Cerebellar nuclear complex (tissue), 1 donor: ENCODE measurements at places on chromosomes 4 and X.

- DNase-seq, result no peak
Measured at GRCh38 chr4:120446051-120446567, 379.5 kb upstream of the MAD2L1 start.

DNA sequence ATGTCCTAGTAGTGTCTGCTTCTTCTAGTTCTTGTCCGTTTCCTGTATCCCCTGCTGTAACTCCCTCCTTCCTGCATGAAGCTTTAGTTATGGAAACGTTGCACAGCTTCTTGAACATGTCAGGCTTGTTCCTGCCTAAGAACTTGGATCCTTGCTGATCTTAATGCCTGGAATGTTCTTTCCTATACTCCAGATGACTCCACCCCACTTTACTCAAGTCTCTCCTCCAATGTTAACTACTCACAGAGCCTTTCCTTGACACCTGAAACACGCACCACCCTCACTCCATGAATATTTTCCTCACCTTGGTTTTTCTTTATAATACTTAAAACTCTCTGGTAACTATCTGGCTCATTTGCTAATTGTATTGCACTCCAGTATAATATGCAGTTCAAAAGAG lies 19.4 kb downstream of the MAGEC3 start:
- DNase-seq, result no peak

DNA sequence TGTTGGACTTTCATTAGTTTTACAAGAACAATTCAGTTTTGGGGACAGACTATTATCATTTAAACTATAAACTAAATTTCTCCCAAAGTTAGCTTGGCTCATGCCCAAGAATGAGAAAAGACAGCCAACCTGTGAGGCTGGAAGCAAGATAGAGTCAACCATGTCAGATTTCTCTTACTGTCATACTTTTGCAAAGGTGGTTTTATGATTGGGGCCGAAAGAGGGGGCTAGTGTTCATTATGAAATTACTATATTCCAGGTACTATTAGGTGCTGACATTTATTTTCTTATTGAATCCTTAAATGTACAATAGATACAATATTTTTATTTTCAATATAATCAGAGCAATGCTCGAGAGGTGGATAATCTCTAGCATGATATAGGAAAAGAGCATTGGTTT lies 30.6 kb downstream of the HERC6 start:
- DNase-seq, result no peak

- no peak for DNase-seq
Measured at GRCh38 chr4:7006411-7006810, 36.8 kb upstream of the TADA2B start.

DNA sequence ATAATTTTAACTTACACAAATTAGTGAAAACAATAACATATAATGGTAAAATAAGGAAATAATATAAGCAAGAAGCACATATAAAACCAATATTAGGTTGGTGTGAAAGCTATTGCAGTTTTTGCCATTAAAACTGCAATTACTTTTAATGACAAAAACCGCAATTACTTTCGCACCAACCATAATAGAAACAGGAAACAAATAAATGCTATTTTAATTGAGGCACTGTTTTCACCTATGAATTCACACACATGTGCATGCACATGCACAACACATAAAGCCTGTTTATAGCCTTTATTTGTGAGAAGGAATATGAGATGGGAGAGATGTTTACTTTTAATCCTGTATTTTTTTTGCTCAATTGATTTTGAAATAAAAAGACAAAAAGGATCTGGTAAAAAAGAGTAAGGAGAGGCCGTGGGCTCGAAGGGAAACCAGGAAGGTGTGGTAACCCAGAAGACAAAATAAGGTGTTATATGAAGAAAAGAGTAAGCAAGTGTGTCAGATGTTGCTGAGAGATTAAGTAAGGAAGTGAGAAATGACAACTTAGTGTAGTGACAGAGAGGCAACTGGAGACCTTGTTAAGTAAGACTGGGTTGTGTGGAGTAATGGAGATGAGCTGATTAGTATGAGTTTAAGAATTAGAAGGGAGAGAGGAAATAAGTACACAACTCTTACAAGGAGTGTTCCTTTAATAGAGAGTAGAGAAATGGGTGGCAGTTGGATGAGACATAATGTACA lies 69.0 kb downstream of the KLHL13 start:
- no peak for DNase-seq

DNA sequence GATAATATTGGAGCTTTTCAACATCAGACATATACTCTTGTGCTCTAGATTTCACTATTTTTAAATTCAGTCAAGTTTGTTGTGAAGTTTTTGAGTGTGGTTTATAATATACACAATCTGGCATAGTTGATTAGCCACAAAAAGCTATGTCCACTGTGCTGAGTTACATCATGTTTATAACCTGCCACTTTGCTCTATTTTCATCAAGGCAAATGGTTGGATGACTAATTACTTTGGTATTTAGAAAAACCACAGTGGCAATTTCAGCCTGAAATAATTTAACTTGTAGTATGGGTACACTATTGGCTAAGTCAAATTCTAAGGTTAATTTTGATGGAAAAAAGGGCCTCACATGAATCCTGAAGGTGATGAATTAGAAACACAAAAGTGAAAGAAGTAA lies 262.6 kb downstream of the C4orf33 start:
- DNase-seq, result no peak

DNA sequence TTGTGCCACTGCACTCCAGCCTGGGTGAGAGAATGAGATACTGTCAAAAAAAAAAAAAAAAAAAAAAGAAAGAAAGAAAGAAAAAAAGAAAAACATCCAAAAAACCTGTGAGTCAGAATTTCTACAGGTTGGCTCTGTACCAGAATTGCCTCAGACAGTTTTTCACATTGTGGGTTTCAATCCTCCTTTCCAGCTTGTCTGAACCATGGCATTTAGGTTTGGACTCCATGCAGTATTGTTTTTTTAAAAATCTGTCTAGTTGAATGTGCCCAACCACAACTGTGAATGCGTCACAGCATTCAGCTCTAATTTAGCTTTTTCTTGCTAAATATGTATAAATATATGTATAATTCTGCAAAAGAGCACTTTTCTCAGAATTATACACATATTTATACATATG lies 31.4 kb upstream of the ARSH start:
- DNase-seq, result no peak

DNA sequence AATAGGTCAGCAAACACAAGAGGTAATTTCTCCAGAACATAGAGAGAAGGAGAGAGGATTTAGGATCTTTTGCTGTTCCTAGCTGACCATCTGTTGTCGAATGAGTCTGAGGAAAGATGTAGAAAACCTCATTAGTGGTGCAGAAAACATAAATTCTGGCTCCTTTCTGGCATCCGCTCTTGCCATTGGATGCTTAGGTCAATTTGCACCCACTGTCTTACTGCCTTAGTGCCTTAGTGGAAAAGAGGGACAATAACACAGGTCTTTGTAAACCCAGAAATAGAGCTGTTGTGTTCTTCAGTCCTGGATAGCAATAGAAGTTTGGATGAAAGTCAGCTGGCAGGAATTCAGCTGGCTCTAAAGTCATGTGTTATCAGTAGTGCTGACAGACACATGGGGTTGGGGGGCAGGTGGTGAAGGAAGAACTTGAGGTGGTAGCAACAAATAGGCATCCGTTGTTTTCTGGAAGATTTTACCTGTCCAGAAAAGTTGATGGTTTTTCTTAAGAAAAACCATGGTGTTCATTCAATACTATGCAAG lies 78.2 kb downstream of the GLRA2 start:
- DNase-seq, result no peak

DNA sequence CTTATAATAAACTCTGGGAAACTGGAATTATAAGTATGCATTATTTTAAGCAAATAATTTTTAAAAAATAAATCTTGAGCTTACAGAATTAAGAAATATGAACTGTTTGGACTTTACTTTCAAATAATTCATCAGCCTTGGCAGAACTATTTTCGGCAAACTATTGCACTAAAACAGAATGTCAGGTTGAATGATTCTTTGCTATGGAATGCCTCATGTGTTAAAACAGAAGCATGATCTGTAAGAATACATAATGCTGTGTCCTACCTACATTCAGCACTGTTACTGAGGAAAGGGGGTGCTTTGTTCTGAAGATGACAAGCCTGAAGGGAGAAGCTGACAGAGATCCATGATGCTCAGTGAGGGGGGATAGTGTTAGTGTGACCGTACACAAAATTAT lies 55.6 kb upstream of the EXOC1L start:
- DNase-seq, result no peak

DNA sequence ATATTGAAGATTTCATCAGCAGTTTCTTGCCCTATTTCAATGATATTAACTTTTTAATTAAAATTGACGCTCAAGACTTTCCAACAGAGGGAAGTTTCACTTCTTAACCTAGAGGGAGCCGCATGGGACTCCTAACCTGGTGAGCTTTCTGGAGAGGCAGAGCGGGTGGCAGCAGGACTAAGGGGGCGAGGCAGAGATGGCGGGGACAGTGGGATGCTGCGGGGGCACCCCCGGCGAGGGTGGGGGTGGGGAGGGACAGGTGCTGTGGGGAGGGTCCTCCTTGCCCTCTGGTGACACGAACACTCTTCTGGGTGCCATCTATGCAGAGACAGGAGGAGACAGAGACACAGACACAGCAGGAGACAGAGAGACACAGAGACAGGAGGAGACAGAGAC lies 104.4 kb downstream of the ADRA2C start:
- no peak for DNase-seq

GRCh38 chr4:165982934-165983333 lies 109.9 kb downstream of the TLL1 start:
- no peak for DNase-seq

GRCh38 chr4:28225689-28226353 lies 1365.2 kb downstream of the STIM2 start:
- no peak for DNase-seq

- DNase-seq, result no peak
Measured at GRCh38 chrX:130267956-130268448, 697 bp downstream of the ZNF280C start.

DNA sequence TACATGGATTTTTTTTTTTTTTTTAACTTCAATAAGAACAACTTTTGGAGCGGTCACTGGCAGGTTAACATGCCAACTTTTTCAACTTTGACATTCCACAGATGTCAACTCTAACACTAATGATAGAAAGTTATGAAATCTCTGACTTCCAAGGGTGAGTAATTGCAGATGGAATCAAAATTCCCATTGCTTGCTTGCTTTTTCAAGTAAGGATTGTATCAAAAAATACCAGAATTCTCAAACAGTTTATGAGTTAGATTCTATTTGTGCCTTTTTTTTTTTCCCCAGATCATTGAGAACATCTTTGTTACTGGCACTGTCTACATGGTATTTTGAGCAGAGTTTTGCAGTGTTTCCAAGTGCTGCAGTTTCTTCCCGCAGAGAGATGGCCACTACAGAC lies 50.3 kb upstream of the OTUD4 start:
- DNase-seq, result no peak

GRCh38 chr4:152195888-152196287 lies 340.0 kb downstream of the FBXW7 start:
- DNase-seq, result no peak

DNA sequence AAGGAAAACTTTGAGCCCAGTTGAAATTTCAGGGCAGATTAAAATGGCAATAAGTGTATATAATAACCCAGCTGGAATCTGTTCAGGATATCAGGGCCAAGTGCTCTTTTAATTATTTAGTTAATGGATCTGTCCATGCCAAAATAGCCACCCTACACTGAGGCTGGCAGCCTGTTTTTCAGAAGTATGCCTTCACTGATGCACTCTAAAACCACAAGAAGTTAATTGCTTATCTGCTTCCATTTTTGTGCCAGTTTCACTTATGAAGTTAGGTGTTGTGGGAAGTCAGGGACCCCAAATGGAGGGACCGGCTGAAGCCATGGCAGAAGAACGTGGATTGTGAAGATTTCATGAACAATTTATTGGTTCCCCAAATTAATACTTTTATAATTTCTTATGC lies 960.3 kb downstream of the C4orf33 start:
- DNase-seq, result no peak

DNA sequence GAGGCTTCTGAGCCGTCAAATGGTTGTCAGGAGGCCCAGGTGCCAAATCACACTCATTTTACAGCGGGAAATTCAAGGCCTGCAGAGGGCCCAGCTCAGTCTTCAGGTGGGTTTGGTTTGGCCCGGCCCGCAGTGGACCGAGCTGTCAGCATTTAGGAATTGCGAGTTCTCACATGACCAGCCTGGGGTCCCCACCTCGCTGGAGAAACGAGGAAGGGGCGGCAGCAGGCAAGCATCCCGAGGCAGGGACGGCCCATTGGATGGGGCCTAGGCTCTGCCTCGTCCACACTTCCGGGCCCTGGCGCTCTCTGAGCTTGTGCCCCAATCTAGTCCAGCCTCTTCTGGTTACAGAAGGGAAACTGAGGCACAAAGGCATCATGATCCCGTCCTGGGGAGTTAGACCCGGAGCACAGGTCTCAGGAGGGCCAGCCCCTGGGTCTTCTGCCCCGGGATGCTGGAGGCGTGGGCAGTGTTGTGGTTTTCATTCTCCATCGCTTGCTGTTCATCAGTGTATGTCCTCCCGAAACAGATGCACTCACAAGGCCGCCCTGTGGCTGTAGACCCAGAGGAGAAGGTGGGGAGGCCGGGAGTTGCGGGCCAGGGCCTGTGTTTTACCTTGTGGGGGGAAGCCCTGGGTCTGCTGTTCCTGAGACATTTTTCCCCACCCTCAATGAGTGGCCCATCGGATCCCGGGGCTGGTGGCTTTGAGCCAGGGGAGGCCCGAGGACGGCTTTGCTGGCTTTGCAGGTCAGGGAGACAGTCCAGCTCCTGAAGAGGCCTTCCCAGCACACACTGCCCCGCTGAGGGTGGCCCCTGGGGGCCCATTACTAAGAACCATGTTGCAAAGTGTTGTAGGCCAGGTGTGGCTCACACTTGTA lies 8.9 kb downstream of the PSAPL1 start:
- DNase-seq, result no peak

- DNase-seq, result peak; percentile 10
Measured at GRCh38 chr4:139763672-139764071, 98.1 kb downstream of the MGST2 start.

GRCh38 chr4:55851885-55852284 lies 1.6 kb upstream of the EXOC1 start:
- DNase-seq, result no peak

GRCh38 chr4:174461466-174462106 lies 60.7 kb downstream of the HPGD start:
- no peak for DNase-seq

GRCh38 chr4:84669201-84669600 lies 86.3 kb downstream of the CDS1 start:
- DNase-seq, result no peak

DNA sequence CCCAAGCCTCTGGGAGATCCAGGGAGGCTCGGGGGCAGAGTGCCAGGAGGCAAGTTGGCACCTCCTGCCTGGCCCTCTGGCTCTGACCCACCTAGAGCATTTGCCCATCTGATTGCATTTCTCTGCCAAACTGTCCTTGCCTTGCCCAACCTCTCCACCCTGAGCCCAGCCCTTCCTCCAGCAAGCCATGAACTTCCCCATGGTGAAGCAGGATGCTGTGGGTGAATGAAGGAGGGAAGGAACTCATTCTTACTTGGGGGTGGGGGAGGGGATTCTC lies 9.3 kb upstream of the CNGA2 start:
- DNase-seq, result no peak
